NCI-H2029 treated with DMSO at 0.1 percent for 48 hours (cell line): ENCODE measurements at places on chromosomes 13 and 19.

- no peak for DNase-seq
Measured at GRCh38 chr19:49071860-49072547, 495 bp downstream of the KCNA7 start.

GRCh38 chr13:45367358-45367757 is 26.4 kb upstream of the TPT1 start:
- DNase-seq: no peak

GRCh38 chr19:28555317-28555716 is 657.6 kb downstream of the UQCRFS1 start:
- DNase-seq: no peak

GRCh38 chr19:50876456-50876855 is 3.2 kb downstream of the KLK2 start:
- DNase-seq: no peak

DNA sequence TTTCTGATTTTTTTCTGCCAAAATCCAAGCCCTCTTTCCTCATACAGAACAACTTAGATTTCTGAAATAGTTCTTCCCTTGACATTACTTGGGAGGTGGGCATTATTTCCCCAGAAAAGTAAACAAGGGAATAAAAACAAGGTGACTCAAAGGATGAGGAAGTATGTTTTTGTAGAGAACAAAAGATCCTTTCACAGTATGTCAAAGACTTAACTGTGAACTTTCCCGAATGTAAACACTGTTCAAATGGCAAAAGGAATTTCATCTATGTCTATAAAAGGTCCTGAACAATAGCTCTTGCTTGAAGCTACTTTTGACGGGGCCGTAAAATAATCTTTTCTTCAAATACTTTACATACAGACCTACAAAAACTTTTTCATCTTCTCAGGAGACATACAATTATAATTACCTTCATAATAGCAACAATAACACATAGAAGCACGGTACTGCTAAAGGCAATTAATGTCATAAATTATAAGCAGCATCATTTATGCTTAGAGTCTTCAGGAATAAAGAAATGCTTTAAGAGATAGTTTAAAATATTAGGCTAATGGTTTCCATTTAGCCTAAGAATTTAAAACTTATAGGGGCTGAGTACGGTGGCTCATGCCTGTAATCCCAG is 191.1 kb downstream of the RGCC start:
- DNase-seq: no peak

- no peak for DNase-seq
Measured at GRCh38 chr19:6272913-6273600, 6.7 kb downstream of the MLLT1 start.

DNA sequence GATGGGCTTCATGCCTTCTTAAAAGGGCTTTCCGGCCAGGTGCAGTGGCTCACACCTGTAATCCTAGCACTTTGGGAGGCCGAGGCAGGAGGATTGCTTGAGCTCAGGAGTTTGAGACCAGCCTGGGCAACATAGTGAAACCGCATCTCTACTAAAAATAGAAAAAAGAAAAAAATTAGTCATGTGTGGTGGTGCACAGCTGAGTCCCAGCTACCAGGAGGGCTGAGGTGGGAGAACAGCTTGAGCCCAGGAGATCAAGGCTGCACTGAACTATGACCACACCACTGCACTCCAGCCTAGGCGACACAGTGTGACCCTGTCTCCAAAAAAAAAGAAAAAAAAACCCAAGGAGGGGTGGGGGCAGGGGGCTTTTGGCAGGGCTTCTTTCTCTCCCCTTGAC is 7.2 kb downstream of the CARS2 start:
- no peak for DNase-seq

- no peak for DNase-seq
Measured at GRCh38 chr13:79593641-79594275, 112.8 kb downstream of the NDFIP2 start.

- no peak for DNase-seq
Measured at GRCh38 chr13:22126433-22127021, 455.7 kb downstream of the FGF9 start.

- DNase-seq: no peak
Measured at GRCh38 chr19:54523403-54523802, 20.8 kb downstream of the LAIR2 start.
